T-helper 2 cell treated with Interferon-gamma antibody and Interleukin-4, amounts not matched to agents 5 μg/mL and 100 μg/mL, for 36 hours (primary cell): ENCODE measurements at places on chromosomes 6 and 20.

GRCh38 chr20:18090044-18090443, 32.3 kb upstream of the OVOL2 start:
- DNase-seq = no peak

GRCh38 chr6:33772082-33772830, 16.7 kb downstream of the LEMD2 start:
- no peak for DNase-seq

GRCh38 chr20:39453890-39454289, 491.7 kb downstream of the DHX35 start:
- DNase-seq = no peak

- DNase-seq = no peak
These were observed 14.8 kb downstream of the MTCH1 start for GRCh38 chr6:36970892-36971842.

GRCh38 chr6:137880746-137881521, 13.9 kb downstream of the TNFAIP3 start:
- DNase-seq = no peak

DNA sequence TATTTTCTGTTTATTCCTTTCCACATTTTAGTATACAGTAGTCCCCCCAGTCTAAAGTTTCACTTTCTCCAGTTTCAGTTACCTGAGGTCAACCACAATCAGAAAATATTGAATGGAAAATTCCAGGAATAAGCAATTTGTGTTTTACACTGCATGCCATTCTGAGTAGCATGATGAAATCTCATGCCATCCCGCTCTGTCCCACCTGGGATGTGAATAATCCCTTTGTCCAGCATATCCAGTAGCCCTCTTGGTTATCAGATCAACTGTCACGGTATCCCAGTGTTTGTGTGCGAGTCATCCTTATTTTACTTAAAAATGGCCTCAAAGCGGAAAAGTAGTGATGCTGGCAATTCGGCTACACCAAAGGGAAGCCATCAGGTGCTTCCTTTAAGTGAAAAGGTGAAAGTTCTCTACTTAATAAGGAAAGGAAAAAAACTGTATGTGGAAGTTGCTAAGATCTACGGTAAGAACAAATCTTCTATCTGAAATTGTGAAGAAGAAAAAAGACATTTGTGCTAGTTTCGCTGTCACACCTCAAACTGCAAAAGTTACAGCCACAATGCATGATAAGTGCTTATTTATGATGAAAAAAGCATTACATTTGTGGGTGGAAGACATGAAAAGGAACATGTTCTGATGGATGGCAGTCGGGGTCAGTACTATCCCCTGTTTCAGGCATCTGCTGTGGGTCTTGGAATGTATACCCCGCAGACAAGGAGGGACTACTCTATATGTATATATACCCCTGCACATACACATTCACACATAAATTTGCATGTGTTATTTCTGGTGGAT, 11.3 kb downstream of the NOX3 start:
- DNase-seq = no peak

DNA sequence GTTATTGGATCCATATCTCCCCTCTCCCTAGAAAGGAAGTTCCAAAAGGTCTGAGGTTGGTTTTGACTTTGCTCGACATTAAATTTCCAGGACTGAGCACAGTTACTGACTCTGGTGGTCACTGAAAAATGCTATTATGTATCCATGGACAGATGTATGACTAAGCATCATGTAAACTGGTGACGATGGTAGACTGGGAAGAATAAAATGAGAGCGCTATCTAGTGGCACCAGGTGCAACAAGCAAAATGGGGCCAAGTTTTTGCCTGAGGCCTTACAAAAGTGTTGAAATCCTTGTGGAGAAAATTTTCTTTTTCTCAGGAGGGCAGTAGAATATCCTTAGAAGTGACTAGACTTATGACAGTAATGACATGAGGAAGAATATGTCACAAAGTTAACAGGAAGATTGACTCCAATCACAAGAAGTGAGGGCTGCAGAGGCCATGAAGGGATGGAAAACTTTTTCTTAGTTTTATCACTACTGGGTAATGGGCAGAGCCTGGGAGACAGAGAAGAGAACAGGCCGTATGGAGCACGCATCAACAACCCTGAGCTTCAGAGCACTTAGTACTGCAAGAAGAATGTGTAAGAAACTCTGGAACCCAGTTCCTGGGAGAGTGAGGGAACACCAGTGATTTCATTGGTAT, 88.9 kb upstream of the ELOVL5 start:
- DNase-seq = peak; percentile 11

GRCh38 chr6:107590378-107590777, 100.5 kb downstream of the SOBP start:
- no peak for DNase-seq

DNA sequence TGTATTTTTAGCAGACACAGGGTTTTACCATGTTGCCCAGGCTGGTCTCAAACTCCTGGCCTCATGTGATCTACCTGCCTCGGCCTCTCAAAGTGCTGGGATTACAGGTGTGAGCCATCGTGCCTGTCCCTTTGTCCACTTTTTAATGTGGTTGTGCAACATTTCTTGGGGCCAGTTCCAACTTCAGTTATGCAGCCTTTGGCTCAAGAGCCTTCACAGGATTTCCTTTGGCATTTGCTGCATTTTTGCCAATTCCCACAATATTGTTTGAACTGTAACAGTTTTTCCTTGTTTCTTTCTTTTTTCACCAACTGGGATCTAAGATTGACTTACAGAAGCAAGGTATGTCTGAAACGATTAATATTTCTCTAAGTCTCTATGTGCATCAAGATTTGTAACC, 63.6 kb downstream of the EDN1 start:
- no peak for DNase-seq

DNA sequence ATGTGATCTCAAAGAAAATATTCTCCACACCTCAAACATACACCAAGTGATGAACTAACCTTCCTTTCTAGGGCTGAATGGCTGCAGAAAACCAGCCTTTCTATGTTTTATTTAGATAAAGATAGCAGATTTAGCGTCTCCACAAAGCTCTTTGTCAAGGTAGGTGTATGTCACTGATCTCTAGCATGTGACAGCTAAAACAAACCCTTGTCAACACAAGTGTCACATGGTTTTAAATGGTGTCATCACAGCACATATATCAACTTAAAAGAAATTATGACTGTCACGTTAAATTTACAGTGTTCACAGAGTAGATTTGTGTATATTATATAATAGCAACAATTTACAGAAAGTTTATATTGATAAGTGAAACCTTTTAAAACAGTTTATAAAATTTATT, 58.3 kb downstream of the TENT5A start:
- no peak for DNase-seq

DNA sequence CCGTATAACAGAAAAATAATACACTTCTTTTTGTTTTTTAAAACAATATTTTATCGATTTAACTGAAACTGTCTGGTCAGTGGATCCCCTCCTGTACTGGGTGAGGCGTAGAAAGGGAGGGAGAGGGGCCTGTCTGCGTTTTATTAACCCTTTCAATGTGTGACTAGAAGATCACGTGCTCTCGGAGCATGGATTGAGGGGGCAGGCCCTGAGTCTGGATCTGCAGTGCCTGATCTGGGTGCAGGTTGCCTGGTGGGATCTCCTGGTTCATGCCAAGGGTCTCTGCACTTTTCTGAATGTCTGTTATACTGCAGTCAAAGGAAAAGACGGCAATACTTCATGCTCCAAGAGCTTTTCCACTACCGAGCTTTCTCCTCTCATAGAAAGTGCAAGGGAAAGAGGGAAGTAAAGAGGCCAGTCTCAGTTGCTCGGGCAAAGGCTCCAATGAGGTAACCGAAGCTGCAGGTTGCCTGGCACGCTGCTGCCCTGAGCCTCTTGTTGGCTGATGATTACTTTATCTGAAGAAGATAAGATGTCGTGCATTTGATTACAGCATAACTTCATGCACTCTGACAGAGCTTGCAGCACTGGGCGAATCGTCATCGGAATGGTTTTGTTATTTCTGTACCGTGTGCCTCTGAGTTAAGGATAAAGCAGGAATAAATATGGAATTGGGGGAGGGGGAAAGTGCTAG, 167.5 kb upstream of the PMEPA1 start:
- DNase-seq = no peak

- DNase-seq = no peak
These were observed 50.6 kb downstream of the LAMA4 start for GRCh38 chr6:112203577-112204349.

GRCh38 chr20:59231124-59231804, 67.6 kb downstream of the ZNF831 start:
- DNase-seq = no peak

GRCh38 chr20:40744072-40744817, 55.2 kb upstream of the MAFB start:
- DNase-seq = no peak

DNA sequence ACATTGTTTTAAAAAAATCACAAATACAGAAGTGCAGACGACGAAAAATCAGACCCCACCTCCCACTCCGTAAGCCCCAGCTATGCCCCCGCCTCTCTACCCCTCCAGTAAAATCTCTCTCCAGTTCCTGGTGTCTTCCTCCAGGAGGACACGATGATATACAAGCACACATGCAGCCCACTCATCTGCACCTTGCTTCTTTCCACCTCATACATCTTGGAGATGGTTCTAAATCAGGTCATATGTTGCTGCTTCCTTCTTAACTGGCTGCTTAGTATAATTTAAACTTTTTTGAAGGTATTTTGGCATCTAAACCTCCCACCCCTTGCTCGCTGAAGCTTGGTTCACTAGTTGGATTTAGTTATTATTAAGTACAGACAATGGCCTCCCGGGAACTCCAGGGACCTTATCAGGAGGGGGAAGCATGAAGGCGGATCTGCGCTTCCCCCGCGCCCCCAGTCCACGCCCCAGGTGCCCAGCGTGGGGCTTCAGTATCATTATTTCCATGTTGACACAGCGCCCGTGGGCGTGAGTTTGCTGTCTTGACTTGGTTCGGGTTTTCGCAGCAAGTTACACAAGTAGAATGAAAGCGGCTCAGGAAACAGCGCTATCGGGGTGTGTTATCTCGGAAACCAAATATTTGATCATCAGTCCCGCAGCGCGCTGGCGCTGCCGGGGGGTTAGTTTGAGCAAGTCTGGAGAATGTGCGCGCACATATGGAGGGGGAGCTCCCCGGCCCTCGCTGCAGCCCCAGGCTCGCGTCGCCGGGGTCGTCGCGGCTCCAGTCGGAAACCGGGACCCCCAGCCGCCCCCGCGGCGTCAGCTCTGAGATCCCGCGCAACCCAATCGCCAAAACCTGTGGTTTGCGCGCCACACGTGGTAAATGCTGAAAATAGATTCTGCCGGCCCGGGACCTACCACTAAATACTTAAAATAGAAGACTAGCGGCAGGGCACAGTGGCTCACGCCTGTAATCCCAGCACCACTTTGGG, 2.3 kb downstream of the BMP7 start:
- peak; percentile 34 for DNase-seq

- no peak for DNase-seq
These were observed 26.7 kb upstream of the MBOAT1 start for GRCh38 chr6:20238688-20239587.

- no peak for DNase-seq
These were observed 359.2 kb downstream of the GJA1 start for GRCh38 chr6:121794630-121795029.

- no peak for DNase-seq
These were observed 11.8 kb downstream of the RIPOR2 start for GRCh38 chr6:24923885-24924401.

- DNase-seq = no peak
These were observed 13.5 kb upstream of the STK38 start for GRCh38 chr6:36560822-36561221.

- no peak for DNase-seq
These were observed 16.0 kb downstream of the SLC52A3 start for GRCh38 chr20:752291-752690.

DNA sequence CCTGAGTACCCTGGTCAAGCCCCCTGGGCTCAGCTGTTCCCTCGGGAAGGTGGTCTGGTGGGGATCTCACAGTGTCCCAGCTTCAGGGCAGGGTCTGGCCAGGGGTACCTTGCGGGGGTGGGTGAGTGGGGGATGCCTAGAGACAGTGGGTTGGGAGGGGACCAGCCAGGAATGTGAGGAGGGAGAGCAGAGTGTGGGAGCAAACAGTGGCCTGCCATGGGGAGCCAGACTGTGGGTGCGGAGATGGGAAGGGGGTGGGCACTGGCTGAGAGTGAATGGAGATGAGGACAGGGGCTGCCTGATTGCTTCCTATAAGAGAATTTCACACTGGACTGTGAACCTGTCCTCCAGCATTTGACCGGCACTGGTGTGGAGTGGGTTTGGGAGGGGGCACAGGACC, 95.1 kb downstream of the VEGFA start:
- no peak for DNase-seq

DNA sequence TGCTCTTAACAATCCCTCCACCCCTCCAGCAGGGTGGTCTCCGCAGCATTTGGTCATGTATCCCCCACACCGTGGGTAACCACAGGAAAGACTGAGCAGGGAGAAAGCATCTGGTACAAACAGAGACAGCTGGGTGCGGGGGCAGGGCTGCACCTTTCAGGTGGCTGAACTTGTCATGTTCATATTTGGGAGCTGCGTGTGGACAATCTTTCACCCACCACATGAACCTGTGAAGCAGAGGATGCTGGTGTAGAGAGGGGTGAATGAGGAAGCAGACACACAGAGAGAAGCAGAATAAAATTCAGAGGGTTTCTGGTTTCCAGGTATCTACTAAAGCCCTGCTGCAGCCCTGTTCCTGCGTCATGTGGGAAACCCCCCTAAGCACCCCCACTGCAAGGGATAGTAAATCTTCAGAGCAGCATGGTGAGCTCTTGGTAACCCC, 8.9 kb downstream of the GFOD1 start:
- no peak for DNase-seq

- DNase-seq = no peak
These were observed 161.8 kb downstream of the DLL1 start for GRCh38 chr6:170128811-170129681.

GRCh38 chr20:58014628-58015315, 213.7 kb downstream of the ANKRD60 start:
- DNase-seq = no peak

DNA sequence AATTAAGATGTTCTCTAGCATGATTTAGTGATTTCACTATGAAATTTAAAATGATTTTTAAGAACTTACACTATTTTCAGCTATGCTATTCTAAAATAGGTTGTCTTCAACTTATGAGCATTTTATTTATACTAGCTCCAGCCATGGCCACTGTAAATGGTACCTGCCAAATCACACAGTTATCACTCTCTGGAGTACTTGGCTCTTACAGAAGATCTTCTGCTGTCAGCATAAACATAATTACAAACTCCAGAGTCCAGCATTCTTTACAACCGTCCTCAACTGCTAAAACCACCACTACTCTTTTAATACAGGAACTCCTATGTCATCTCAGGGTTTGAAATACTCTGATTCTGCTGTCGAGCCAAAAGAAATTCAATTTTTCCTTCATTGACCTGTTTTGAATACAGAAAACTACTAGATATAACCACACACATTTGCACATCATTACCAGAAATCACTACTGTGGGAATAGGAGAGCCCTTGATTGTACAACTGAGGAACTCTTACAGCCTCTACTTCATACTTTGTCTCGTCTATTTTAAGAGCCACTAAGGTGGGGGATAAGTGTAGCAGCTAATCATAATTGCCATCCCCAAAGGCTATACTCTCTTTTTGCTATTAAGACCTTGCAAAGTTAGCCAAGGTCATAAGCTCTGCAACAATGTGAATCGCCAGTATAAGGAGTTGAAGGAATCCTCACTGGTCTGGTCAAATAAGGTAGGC, 93.7 kb downstream of the PHIP start:
- DNase-seq = no peak

DNA sequence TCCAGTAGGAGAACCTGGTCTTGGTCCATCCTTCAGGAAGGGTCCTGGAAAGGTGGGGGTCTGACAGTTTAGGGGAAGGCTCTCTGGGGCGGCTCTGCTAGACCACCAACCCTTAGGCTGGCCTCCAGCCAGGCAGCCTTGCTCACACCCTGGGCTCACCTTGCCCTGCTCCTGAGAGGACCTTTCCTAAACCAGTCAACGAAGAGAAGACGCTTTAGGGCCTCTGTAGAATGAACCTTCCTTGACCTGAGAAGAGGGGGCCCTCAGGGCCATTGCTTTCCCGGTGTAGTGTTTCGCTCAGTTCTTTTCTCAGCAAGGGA, 1.1 kb downstream of the CDC25B start:
- DNase-seq = no peak
